ENCODE measurements at places on chromosomes 7 and 10.

- DNase-seq = no peak
These were observed 2.4 kb upstream of the NIPSNAP2 start for GRCh38 chr7:55962014-55962413.

GRCh38 chr7:76089865-76090475 lies 42.1 kb downstream of the MDH2 start:
- DNase-seq = no peak

DNA sequence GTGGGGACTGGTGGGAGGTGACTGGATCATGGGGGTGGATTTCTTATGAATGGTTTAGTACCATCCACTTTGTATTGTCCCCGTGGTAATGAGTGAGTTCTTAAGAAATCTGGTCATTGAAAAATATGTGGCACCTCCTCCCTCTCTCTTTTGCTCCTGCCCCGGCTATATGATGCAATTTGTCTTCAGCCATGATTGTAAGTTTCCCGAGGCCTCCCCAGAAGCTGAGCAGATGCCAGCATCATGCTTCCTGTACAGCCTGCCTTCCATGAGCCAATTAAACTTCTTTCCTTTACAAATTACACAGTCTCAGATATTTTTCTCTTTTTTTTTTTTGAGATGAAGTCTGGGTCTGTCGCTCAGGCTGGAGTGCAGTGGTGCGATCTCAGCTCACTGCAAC lies 2.6 kb upstream of the KDM7A start:
- DNase-seq = no peak

GRCh38 chr7:16646472-16647072 lies 591 bp downstream of the BZW2 start:
- DNase-seq = no peak

- no peak for DNase-seq
These were observed 26.0 kb downstream of the EN2 start for GRCh38 chr7:155483868-155484325.

GRCh38 chr7:124088590-124088989 lies 55.7 kb upstream of the TMEM229A start:
- no peak for DNase-seq

- DNase-seq = no peak
These were observed 87.9 kb downstream of the HIF1AN start for GRCh38 chr10:100623521-100624230.

- DNase-seq = no peak
These were observed 3.8 kb downstream of the MCM10 start for GRCh38 chr10:13165177-13165576.

- DNase-seq = no peak
These were observed 3.5 kb upstream of the CTTNBP2 start for GRCh38 chr7:117876761-117877160.

DNA sequence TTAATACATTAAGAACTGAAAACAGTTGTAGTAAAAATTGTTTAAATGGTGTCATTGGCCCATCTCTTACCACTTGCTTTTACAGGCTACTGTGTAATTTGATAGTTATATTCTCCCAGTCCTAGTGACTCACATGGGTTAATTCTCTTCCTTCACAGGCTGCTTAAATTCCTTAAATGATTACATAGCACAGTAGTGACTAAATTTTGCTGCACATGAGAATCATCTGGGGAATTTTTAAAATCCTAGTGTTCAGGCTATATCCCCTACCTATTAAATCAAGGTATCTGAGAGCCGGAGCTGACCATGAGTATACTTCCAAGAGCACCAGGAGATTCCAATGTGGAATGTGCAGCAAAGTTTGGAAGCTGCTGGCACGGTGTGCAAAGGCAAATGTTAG lies 45.3 kb upstream of the ZNF800 start:
- no peak for DNase-seq

- DNase-seq = no peak
These were observed 63.1 kb upstream of the ANKRD1 start for GRCh38 chr10:90983914-90984549.

DNA sequence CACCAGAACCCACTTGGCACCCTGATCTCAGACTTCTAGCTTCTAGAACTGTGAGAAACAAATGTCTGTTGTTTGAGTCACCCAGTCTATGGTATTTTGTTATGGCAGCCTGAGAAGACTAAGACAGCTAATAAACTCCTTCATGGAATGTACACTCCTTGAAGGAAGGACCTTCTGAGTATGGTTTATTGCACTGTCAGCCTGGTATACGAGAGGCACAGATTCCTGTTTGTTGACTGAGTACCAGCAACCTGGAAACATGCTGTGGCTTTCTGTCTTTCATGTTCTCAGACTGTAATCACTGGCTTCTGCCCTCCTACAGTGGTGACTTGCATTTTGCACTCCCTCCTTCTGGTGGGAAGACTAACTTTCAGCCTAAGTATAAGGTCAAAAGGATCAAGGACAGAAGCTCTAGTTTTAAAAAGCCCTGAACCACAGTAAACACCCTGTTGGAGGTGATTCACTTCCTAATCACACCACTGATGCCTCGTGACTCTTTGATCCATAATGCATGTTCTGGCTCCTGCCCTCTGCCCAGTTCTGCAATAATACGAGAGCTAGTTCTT lies 319.0 kb upstream of the NPSR1 start:
- no peak for DNase-seq

GRCh38 chr10:32056136-32057035 lies at the start of gene KIF5B:
KIF5B (minus strand) TSS chr10:32056425; CDS start chr10:32055973, 452 bp downstream.
- DNase-seq = peak; percentile 71

DNA sequence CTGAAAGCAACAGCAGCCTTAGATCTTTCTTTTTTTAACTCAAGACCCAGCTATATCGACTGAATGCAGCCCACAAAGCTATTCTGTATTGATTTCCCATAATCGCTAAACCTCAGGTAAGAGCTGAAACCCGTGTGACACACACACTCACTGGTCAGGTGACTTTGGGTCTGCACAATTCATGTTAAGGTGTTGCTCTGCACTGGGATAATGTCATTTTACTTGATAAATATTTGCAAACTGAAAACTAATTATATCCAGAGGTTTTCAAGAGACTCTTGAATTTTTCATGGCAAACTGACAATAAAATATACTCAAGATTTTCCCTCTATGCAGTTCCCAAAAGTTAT lies 33.1 kb downstream of the SCRN1 start:
- no peak for DNase-seq

GRCh38 chr7:14124716-14125115 lies 135.2 kb upstream of the ETV1 start:
- no peak for DNase-seq

DNA sequence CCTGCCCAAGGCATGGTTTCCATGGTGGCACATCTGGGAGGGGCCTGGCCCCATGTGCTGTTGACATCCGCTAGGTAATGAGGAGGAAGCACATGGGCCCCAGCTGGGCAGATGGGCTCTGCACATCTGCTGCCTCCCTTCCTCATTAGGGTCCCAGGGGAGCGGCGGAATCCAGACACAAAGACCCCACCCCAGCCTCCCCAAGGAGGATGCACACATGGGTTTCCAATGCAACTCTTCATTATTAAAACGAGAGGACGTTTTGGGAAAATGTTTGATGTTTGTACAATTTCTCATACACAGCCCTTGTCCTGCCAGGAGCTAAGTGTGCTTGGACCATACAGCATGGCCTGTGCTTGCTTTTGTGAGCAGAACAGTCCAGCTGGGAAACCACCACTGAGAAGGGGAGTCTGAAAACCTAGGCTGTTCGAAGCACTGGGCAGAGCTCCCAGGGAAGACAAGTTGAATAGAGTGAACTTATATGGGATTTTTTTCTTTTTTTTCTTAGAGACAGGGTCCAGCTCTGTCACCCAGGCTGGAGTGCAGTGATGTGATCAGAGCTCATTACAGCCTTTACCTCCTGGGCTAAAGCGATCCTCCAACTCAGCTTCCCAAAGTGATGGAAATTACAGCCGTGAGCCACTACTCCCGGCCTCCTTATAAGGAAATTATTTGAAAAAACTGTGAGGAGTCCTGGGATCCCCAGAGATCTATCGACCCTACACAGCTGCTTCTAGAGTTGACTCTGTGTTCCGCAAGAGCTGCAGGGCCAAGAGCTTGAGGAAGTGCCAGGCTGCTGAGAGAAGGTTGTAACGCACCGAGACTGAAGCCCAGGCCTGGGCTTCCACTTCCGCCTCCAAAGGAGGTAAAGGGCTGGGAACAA lies 23.4 kb downstream of the FAM107B start:
- DNase-seq = no peak

DNA sequence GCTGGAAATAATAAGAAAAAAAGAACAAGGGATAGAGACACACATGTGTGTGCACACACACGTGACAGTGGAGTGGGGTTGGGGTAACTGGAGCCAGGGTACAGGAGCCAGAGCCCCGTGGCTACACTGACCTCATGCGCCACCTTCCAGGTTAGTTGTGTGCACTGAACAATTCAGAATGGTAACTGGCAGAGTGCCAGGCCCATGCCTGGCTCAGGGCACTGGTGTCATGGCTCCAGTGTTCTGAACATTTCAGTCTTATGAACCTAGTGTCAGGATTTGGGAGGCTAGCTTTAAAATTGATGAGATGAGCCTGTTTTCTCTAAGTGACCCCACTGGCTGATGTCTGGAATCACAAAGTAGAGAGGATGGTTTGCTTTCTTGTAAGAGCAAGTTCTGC lies 269.6 kb downstream of the SORCS3 start:
- no peak for DNase-seq

DNA sequence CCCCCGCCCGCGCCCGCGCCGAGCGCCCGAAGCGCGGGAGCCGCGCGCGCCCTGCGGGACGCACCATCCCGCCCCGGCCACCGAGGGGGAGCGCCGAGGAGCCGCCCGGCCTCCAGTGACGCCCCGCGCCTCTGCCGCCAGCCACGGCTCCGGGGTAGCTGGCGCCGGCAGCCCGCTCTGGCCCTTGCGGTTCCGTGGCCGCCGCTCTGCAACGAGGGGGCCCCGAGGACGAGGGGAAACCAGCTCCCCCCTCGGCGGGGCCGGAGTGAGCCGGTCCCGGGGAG lies at the start of gene PAXIP1:
Gene PAXIP1, minus strand, starts transcription at position 33 of the 284 bp plus-strand sequence. CDS start 195 bp downstream, outside the sequence.
- DNase-seq = no peak

- DNase-seq = no peak
These were observed 420.7 kb upstream of the NFE2L3 start for GRCh38 chr7:25731068-25731845.

DNA sequence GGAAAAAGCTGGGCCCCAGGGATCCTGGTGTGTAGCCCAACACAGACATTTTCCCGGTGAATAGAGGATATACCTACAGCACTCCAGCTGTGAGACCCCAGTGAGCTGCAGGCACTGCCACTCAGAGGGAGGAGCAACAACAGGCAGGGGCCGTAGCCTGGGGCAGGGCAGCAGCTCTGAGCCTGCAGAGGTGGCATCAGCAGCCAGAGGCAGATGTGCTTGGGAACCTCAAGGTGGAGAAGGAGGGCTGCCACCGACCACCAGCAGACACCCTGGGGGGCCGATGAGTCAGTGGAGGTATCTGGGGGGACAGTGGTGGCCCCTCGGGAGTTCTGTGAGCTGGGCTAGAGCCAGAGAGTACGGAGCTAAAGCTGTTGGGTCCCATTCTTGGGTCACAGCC lies 110.2 kb upstream of the GDF10 start:
- no peak for DNase-seq

DNA sequence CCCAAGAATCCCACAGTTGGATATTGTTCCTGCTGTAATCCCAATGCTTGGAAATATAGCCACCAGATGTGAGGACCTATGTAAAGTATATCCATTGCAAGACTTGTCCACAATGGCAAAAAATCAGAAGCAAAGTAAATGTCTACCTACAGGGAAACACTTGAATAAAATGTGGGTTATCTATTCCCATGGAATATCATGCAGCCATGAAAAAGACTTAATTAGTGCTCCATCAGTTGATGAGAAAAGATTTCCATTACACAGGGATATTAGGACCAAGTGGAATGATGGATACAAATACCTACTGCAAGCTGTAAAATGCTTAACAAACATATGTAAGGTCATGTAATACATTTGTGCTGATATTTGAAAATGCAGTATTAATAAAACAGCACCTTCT lies 131.2 kb downstream of the BTAF1 start:
- DNase-seq = no peak

Data from GOT3 (cell line).